ENCODE measurements at places on chromosomes 6 and 20. TPM values are rescaled to one million over a fixed set of nuclear protein-coding genes. Genes with fewer than 3 reads are reported as not detected.

GRCh38 chr6:99030915-99031314 lies 83.2 kb upstream of the FBXL4 start:
- DNase-seq: no peak

Gene SRSF3
- total RNA-seq: 190 TPM

- no peak for DNase-seq
Observed at GRCh38 chr6:106981926-106982325, 7.4 kb upstream of the CD24 start.

DNA sequence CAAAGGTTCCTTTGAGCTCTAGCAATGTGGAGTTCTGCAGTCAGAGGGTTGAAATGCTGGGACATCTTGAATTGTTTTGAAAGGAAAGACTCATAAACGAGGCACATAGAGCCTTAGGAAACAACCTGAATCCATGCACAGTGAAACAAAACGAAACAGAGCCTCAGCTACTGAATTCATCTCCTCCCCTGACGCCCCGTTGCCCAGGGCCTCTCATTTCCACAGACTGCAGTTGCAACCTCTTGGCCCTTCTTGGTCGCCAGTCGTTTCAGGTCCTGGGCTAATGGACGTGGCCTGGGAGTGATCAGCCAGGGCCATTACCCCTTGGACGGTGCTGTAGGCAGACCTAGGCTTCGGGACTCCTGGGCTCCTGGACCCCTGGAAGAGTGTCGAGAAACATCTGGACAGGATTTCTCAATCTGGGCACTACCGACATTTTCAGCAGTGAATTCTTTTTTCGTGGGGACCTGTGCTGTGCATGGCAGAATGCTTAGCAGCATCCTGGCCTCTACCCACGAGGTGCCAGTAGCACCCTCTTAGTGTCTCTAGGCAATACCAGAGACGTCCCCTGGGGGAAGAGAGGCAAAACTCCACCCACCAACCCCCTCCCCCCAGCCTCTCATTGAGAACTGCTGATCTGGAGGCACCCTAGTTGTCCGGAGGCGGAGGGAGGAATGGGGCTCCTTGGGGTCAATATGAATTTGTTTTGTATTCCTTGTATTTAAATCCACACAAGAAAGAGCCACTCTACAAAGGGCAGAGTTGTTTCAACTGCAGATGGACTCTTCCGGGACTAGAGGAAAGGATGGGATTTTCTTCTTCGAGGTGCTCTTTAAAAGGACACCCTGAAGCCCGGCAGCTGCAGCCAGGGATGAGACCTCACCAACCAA lies 50.2 kb downstream of the TMEM242 start:
- DNase-seq: no peak

Gene SLC22A3
- 36.0 TPM for total RNA-seq

Gene CGA
- total RNA-seq: not detected

DNA sequence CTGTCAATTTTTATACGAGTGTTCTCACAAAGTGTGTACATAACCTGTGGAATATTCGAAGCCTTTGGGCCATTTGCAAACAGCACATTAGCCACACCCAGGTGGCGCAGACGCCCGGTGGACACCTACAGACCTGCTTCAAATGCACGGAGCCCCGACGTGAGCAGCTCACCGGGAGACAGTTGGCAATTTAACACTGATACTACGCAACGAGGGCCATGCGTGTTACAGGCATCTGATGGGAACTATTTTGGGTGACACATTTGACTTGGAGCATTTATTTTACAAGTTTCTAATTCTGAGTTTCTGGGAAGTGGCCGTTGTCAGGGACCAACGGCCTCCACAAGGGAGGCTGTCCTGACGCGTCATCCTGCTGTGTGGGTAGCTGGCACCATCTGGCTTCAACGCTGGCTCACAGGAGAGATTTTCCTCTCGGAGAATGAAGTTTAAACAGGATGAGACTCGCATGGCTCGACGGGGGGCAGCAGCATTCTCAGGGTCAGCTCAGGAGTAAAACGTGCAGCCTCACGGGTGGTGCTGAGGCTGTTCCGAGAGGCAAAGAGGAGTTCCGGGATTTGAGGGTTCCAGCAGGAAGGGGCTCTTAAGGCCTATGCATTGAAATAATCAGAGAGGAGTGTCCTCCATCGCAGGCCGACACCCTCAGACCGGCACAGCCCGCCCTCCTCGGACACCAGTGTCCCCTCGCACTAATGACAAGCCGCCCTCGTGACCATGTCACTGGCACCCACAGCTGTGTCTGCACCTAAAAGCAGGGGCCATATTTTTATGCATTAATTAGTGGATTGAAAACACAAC lies 207.4 kb downstream of the DLL1 start:
- DNase-seq: no peak

Gene SCUBE3
- 0.37 TPM for total RNA-seq

DNA sequence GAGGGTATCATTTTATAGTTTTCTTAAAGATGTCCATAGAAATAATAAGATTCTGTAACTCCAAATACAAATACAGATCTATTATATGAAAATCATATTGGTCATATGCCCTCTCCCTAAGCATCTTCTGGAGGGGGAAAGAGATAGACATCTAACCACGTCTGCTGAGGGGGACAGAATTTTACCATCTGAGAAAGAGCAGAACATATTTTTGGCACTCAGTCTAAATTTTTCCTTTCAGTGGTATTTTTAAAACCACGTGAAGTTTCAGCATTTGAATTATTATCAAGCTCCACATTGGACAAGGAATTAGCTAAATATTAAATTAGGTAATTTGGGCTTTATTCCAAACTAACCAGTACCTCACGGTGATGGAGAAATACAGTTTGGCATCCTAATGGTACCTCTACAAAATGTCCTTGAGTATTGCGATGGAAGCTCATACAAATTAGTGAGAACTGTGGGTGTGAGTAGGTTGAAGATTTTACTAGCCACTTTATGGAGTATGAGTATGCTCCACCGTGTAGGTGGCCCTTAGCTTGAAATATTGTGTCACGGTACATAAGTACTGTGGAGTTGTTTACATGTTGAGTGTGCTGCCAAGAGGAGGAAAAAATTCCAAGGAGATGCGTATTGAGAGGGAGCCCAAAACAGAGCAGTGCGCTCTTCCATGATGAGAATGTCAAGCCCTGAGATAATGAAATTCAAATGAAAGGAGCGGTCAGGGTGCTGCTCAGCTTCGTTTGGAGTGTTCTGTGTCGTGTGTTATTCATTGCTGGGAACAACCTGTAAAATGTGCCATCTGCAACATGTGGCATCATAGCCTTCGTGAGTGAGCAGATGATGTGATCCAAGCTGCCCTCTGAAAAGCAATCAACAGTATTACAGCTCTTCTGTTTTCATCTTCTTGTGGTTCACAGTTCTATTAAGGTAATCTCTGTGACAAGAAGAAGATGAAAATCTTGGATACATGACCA lies 48.4 kb upstream of the PHACTR2 start:
- DNase-seq: no peak

Gene UBE2C
- total RNA-seq: 2.9 TPM

Gene BMP7
- 1.2 TPM for total RNA-seq

Gene NKX2-2
- not detected for total RNA-seq

- no peak for DNase-seq
Observed at GRCh38 chr20:35772563-35773058, 796 bp downstream of the PHF20 start.

Gene SAMD3
- 2.2 TPM for total RNA-seq

All from mucosa of gallbladder (tissue), 1 donor.